Stimulated activated CD8-positive, alpha-beta memory T cell treated with anti-CD3 and anti-CD28 coated beads, Interleukin-12 subunit alpha, Interleukin-12 subunit beta, amount 100 ng/mL, for 4 hours (primary cell): ENCODE measurements at places on chromosomes 6 and 20.

DNA sequence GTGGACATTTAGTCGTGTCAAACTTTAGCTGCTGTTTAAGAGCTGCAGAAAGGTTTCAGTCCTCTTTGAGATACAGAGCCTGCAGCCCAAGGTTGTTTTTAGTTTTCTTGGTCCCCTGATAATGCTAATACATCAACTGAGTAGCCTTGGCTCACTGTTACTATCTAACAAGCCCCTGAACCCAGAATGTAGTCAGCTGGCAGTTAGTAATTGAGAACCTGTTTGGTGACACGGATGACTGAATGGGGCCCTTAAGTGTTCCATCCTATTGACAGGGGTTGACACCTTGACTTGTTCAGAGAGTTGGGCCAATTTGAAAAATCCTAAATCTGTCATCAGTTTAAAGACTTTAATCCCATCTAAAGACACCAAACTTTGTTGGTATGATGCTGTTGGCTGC is 2.8 kb downstream of the RTN4IP1 start:
- DNase-seq = no peak

DNA sequence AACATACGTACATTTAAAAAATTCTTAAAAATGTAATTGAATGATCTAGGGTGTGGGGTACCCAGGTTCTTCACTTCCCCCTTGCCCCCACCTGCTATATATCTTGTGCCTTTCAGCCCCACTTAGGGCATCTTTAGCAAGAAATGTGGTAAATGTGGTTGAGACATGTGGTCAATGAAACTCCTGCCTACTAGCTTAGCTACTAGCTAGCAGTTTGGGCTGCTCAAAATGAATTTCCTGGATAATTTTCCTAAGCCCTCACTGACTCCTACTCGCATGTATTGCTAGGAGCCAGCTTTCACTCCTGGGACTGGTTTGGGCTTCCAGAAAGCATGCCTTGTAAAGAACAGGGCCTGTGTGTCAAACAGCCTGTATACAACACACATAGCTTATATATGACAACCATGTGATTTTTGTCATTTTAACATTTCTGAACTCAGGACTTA is 257.3 kb downstream of the ATXN1 start:
- DNase-seq = no peak

DNA sequence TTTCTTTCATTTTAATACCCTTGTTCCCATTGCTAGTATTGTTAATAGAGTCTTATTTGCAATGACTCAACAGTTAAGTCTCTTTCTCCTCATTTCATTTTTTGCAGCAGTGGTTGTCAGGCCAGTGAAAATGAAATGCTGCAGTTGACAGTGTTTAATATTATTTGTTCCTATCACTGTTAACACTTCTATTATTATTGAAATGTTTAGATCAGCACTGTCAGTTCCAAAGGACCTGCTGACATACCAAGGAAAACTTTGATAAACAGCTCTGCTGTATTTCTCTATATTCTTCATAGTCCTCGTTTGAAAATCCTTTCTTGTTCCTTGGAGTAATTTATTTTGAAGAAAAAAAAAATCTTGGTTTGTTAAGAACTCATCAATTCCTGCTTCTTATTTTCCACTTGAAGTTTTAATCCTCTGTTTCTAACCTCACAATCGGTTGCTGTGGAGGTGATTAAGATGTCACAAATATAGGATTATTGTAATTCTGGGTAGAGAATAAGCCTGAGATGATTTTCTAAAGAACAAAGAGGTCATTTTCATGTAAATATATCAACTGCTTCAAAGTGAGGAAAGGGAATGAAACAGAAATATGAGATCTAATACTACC is 1065.9 kb upstream of the CITED2 start:
- DNase-seq = no peak

DNA sequence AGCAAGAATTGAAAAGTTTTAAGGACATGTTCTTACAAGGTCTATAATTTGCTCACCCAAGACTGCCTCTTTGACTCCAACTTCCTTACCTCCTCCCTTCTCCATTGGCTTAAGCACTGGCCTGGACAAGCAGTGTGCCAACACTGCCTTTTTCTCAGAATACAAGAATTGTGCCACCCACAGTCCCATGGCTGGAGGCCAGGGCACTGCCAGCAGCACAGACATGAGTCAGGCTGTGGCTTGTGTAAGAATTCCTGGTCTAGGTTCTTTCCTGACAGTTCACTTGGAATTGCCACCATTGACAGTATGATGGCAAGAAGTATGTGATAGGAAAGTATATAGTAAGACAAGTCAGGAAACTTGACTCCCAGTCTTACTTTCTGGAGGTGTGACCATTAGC is 202.7 kb upstream of the MARCKS start:
- no peak for DNase-seq

GRCh38 chr6:38459291-38459690 is 180.4 kb downstream of the BTBD9 start:
- no peak for DNase-seq

DNA sequence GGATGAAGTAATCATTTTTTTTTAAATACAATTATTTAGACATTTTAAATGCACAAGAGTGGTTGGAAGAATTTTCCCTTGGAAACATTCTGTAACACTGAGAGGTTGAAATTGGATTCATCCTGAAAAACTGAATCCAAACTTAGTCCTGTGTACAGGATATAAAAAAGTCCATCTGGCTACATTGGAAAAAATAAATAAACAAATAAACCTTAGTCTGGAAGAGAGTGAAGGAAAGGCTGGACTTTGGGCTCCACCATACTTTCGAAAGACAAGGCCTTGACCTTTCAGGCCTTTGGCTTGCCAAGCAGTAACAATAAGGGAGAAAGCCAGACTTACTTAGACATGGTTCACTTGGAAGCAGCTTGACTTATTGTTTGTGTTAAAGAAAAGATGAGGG is 664.3 kb downstream of the TENT5A start:
- DNase-seq = no peak

GRCh38 chr6:106035655-106036054 is 50.5 kb upstream of the PRDM1 start:
- DNase-seq = no peak

GRCh38 chr20:35571555-35571954 is 29.7 kb downstream of the ERGIC3 start:
- DNase-seq = no peak

DNA sequence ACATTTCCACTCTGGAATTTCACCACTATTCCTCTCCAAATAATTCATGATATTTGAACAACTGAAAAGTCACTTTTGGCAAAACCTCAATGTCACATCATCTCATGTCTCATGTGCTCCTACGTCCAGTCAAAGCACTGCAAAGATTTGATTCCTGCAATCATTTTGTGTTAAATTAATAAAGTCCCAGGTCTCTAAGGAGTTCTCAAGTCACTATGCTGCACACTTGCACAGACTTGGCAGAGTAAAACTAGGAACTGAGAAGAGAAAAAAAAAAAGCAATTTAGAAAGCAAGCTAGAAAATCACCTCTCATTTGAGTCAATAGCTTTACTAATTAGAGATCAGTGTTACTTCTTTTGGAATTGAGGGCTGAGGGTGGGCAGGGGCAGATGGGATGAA is 11.2 kb downstream of the TBX18 start:
- no peak for DNase-seq

DNA sequence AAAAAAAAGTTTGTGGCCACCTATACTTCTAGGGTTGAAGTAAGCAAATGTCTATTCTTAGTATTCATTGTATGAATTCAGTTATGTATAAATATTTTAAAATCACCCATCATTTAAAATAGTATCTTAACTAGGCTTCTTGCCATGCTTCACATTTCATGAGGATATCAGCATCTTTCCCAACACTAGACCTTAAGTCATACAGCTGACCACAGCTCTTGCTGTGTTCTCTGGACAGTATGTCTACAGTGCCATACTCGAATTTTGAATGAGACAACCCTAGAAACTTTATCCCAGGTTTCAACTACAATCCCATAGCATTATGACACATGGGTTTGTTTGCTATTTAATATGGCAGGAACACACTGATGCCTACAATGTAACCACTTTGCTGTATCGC is 5.2 kb downstream of the TXNDC5 start:
- DNase-seq = no peak
